Esophagus squamous epithelium (tissue), 5 donors: ENCODE measurements at places on chromosomes 6 and 20.

DNA sequence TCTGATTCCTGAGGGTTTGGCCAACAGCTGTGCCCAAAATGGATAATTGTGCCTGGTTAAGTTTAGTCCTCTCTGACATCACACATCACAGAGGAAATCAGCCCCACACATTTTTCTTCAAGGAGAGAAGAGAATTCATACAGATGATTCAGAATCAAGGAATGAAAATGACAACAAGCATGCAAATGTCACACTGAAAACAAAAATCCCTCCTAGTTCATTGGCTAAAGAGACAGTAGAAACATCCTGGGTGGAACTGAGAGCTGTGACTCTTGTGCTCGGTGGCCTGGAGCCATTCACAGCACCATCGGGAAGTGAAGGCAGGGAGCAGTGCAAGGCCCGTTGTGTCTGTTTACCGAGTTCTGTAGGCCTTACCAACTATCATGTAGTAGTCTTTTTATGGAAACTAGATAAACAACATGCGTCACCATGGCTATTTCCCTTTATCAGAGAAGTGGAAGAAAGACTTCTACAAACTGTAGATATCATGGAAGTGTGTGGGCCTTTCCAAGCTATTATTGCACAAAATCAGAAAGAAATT lies 81.7 kb upstream of the TENT5A start:
- no peak for DNase-seq

GRCh38 chr6:90216072-90216977 lies 80.3 kb downstream of the BACH2 start:
- no peak for DNase-seq

- DNase-seq = no peak
Measured at GRCh38 chr6:170542031-170542719, 10.9 kb downstream of the PSMB1 start.

DNA sequence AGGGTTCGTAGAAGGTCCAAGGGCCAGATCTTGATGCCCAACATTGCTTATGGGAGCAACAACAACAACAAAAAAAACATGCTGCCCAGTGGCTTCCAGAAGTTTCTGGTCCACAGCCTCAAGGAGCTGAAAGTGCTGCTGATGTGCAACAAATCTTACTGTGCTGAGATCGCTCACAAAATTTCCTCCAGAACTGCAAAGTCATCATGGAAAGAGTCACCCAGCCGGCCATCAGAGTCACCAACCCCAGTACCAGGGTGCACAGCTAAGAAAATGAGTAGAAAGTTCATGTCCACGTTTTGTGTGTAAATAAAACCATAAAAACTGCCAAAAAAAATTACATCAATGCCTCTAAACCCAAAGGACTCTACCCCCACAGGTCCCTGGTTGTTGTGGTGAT lies 3.8 kb downstream of the HLA-DPB1 start:
- DNase-seq = no peak
